Panc1 (cell line): ENCODE measurements at places on chromosomes 4 and X.

GRCh38 chrX:54030329-54030728 is 13.9 kb downstream of the PHF8 start:
- DNase-seq, result no peak

DNA sequence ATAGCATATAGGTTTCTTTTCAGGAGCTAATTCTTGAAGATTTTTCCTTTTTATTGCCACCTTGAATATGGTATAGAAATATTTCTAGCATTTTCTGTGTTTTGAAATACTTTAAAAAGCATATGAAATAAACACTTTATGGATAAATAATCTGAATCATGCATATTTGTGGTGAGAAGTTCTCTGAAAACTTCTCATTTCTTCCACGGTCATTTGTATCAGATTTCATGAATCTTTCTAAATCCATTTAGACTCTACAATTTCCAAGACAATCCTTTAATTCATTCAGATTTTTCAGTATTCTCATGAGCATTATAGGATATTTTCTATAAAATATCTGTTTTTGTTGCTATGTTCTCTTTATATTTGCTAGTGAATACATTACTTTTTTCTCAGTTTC is 16.2 kb upstream of the CA5B start:
- DNase-seq, result no peak

- DNase-seq, result no peak
Observed at GRCh38 chrX:10240918-10241317, 84.1 kb downstream of the CLCN4 start.

DNA sequence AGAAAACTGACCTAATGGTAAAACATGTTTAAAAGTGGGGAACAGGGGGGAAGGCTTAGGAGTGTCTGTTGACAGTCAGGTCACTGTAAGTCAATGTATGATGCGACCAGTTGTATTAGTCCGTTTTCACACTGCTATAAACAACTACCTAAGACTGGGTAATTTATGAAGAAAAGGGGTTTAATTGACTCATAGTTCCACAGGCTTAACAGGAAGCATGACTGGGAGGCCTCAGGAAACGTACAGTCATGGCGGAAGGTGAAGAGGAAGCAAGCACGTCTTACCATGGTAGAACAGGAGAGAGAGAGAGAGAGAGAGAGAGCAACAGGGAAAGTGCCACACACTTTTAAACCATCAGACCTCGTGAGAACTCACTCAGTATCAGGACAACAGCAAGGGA is 13.0 kb upstream of the PLAC1 start:
- no peak for DNase-seq

GRCh38 chrX:155535866-155536265 is 76.9 kb downstream of the TMLHE start:
- DNase-seq, result no peak

- no peak for DNase-seq
Observed at GRCh38 chrX:43707812-43708548, 51.9 kb downstream of the MAOA start.

GRCh38 chrX:24298191-24298590 is 15.7 kb downstream of the SUPT20HL2 start:
- DNase-seq, result no peak

GRCh38 chr4:163703251-163703650 is 208.8 kb downstream of the TMA16 start:
- DNase-seq, result no peak

DNA sequence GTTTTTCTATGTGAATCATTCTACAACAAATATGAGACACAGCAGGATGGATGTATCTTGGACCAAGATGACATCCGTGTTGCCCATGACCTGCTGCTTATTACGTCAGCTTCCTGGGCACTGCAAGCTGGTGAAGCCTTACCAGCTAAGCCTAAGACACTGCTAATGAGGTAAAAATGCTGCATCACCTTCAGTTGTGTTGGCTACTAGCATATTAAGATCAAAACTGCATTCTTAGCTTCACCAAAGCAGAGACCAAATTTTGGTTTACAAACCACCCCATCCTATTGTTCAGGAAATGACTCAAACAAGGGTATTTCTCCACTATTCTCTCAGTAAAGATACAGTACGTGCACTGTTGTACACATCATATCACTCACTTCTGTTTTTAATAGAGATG is 50.3 kb downstream of the MAML3 start:
- no peak for DNase-seq

- DNase-seq, result no peak
Observed at GRCh38 chr4:52164116-52164515, 113.0 kb downstream of the SPATA18 start.

- DNase-seq, result no peak
Observed at GRCh38 chr4:20176881-20177280, 74.8 kb upstream of the SLIT2 start.

- no peak for DNase-seq
Observed at GRCh38 chrX:40780951-40781350, 45.6 kb upstream of the MED14 start.

DNA sequence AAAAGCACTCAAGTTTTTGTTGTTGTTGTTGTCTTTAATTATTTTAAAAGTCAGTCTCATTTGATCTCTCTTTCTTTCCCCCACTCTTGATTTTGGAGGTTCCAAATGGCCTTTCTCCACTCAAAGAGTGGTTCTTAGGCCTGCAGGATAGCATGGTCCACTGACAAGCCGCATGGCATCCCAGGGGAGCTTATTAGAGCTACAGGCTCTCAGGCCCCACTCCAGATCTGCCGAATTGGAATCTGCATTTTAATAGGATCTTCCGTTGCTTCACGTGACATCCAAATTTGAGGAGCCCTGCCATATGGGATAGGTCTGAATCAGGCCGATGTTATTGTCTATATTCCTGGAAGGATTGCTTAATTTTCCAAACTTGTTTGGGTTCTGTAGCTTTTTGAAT is 72.1 kb downstream of the CPE start:
- DNase-seq, result no peak

GRCh38 chr4:68451246-68452211 is 4.3 kb downstream of the TMPRSS11E start:
- DNase-seq, result no peak

DNA sequence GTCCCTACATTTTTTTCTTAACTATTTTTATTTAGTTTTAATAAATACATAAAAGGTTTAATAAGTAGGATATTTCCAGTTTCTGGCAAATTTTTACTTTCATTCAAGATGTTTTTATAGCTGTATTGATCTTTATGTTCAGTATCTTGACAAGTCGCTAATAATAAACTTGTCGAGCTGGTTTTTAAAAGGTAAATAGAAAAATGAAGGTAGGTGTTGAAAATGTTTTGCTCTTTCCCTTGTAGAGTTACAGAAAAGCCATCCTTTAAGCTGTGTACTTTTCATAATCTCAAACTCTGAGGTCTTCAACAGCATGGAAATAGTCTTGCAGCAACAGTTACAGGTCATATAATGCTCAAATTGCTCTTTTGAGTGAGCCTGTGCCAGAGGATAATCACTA is 52.6 kb downstream of the RS1 start:
- DNase-seq, result no peak

DNA sequence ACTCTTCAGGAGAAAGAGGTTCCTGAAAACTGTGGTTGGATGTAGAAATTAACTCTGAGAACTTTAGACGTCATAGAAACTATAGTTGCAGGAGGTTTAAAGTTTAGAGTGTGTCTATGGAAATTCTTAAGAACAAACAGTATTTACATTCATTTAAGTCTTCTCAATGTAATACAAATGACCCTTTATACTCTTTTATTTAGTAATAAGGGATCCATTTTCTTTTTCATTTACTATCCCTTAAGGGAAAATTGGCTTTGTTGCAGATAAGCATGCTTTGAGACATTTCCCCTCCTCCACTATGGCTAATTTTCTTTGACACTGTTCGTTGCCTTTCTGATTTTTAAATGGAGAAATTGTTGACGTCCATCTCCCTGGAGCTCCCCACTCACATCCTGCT is 96.4 kb downstream of the POLA1 start:
- no peak for DNase-seq

- no peak for DNase-seq
Observed at GRCh38 chr4:35105486-35105885, 1138.8 kb downstream of the ARAP2 start.

DNA sequence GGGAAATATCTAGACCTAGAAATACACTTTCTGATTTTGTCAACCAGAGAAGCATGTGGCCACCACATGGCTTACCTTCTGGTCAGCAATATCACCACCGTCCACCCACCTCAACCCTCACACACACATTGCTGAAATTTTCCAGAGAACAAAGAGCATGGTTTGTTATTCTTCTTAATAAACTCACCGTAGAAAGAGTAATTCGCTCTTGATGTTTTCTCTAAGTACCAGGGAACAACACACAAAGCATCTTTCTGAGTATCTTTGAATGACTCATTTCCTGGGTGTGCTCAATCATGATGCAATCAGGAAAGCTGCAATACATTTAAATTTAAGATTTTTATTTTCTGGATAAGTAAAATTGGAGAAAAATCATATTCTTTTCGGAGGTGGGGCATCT is 24.7 kb upstream of the LRAT start:
- DNase-seq, result no peak

DNA sequence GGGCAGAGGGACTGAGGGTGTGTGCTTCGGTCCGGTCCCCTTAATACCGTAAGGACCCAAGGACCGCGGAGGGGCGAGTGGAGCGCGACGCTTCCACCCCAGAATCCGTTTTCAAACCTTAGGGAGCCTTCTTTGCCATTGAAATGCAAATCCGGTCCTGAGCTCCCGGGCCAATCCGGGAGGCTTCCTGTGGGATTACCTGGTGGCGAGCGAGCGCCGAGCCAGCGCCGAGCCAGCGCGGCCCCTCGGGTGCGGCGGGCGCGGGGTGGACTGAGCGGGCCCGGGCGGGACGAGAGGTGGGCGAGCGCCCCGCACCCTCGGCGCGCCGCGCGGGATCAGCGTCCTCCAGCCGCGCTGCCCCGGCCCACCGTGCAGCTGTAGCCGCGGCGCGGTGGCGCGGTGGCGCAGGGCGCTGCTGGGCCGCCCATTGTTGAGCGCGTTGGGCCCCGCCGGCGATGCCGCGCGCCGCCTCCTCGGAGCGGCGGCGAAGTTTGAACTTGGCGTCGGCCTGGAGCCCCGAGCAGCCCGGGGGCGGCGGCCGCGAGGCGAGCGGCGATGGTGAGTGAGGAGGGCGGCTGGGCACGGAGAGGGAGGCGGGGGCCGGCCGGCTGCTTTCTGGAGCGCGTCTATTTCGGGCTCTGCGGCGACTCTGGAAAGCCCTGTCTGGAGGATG is 208.7 kb downstream of the SOWAHB start:
- DNase-seq, result no peak

GRCh38 chr4:140004549-140004895 is 149.5 kb downstream of the MAML3 start:
- no peak for DNase-seq

GRCh38 chrX:98371994-98372393 is 1488.3 kb downstream of the RPA4 start:
- no peak for DNase-seq

GRCh38 chr4:115850799-115851509 is 737.5 kb upstream of the NDST4 start:
- DNase-seq, result no peak
